ENCODE measurements at places on chromosomes 3 and 15.

DNA sequence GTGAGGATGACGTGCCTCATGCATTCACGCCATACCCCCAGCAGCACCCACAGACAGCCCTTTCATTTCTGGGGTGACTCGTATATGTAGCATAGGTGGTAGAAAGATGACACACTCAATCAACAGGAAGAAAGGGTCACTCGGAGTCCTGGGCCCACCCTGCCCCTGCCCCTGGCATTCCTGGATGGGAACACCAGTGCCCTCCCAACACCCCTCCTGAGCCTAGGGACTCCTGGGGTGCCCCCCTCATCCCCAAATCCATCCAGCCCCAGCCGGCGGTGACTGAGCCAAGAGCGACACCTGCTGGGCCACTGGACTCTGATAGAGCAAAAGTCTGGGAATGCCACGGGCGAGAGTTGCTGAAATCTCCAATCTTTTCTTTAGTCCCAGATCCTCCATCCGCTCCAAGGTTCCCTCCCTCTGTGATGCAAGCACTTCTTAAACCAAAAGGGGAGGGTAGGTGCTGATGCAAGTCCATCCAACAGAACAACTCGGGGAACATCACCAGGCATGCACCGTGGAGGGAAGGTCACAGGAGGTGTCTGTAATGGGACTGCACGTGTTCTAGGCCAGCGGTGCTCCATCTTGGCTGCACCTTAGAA, 31.1 kb downstream of the ACAN start:
- DNase-seq = peak; percentile 73

- no peak for DNase-seq
These were observed 98.9 kb upstream of the SPRED1 start for GRCh38 chr15:38153781-38154180.

- DNase-seq = no peak
These were observed 7.5 kb downstream of the ARHGAP31 start for GRCh38 chr3:119301662-119302061.

GRCh38 chr15:69648775-69649735, 196.4 kb downstream of the RPLP1 start:
- DNase-seq = no peak

GRCh38 chr3:11034309-11034985, 41.9 kb downstream of the SLC6A1 start:
- DNase-seq = no peak
